NCI-H345 (cell line): ENCODE measurements at places on chromosomes 7 and 10.

- no peak for DNase-seq
Observed at GRCh38 chr7:83731154-83731553, 82.2 kb upstream of the SEMA3E start.

DNA sequence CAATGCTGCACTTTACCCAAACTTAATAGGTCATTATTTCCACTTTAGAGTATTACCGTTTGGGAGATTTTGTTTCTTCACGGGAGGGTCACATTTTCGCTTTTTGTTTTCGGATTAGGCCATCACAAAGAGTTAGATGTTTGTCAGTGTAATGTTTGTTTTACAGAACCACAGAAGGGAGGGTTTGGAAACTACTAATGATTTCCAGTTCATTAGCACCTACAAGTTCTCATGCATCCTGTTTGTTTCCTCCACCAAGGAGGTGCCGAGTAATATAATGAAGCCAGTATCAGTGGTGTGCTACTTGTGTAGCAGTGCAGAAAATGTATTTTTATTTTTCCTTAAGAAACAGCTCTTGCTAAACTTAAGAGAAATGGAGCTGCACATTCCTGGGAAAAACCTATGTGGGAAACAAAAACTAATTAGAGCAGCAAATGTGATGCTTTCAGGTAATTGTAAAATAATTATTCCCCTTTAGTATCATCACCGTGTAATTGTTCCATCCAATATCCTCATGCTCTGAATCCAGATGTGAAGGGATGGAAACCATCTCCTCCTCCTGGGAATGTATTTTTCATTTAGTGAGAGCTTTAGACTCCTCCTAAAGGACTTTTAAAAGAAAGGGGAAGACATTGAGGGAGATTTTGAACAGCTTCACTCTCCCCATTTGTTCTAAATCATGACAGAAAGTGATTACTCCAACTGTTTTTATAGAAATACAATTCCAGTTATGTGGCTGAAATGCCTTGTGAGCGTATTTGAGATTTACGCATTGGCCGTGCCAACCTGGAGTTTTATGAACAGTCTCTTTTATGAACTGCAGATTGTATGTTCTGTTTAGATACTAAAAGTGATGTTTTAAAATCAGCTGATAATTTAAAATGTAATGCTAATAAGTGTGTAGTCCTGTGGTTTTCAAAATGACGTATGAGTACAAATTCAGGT is 5.6 kb downstream of the CELF2 start:
- no peak for DNase-seq

- DNase-seq, result no peak
Observed at GRCh38 chr7:68706291-68706690, 892.0 kb upstream of the AUTS2 start.

- DNase-seq, result no peak
Observed at GRCh38 chr10:22250897-22251660, 33.3 kb upstream of the EBLN1 start.

- DNase-seq, result no peak
Observed at GRCh38 chr10:112812586-112812985, 137.5 kb upstream of the TCF7L2 start.

DNA sequence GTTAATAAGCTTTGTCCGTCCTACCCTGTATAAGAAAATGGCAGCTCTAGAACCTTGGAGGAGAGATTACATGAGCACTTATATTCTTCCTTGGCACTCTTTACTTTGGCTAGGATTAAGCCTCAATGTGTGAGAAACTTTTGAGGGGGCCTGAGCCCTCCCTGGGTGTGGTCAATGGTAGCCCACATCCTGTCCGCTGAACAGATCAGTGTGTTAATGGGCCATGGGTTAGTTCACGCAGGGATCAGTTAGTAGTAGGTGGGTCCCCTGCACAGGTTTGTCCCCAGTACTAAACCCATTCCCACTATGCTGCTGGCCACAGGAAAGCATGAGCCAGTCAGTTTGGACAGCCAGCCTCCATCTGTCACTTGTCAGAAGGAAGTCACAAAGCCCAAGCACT is 20.2 kb upstream of the IKZF1 start:
- no peak for DNase-seq

DNA sequence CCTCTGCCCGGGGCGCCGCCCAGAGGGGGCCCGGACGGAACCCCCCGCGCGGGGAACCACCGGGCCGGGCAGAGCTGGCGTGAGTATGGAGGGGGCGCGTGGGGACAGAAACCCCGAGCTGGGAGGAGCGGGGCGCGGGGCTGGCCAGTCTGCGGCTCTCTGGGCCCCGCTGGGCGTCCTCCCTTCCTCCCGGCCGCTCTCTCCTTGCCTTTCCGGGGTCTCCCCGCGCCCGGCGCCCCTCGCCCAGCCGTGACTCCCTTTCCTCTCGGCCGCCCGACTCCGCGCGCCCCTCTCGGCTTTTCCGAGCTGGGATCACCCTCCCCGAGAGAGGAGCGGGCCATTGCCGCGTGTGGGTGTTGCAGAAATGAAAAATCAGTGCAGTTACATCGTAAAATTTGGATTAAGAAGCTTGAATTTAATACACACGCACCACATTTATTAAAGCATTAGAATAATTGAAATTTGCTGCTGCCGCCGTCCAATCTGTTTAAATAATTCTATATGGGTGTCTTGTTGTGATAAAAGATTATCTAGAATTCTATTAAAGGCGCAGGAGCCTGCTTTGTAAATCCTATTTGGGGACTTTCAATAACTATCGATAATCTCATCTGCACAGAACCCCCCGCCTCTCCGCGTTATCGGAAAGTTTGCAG is 9.1 kb downstream of the UNCX start:
- DNase-seq, result no peak

- no peak for DNase-seq
Observed at GRCh38 chr7:157898802-157899505, 562.1 kb downstream of the DNAJB6 start.

DNA sequence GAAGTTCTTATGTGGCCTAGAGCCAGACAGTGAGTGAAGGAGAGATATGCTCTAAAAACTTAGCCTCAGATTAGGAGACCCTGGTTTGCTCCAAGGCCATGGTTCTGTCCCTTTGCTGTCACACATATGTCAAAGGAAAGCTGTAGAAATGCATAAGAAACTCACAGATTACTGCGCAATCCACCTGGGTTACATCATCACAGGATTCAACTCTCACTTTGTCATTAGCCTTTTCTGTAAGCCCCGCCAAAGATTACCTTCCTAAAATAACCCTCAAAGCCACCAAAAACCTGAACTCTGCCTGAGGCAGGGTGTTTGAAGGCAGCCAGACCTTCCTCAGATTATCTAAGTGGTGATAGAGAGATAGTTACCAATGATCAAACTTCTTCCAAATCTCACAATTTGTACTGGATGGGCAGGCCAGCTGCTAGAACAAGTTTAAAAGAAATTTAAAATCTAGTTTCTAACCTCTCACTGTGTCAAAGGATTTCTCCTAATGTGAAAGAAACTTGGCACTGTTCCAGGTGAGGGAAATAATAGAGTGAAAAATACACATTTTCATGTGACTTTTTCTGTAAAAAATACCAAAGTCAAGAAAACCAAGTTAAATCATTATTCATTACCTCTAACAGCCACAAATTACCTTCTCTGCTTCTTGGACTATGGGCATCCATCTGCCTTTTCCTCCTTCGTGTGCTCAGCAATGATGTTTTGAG is 567.2 kb downstream of the SUGCT start:
- no peak for DNase-seq
